ENCODE measurements at places on chromosomes 4 and X. TPM values are rescaled to one million over a fixed set of nuclear protein-coding genes. Genes with fewer than 3 reads are reported as not detected.

RAB33A gene
- not detected for total RNA-seq

MAP9 gene
- total RNA-seq: 2.3 TPM

ING2 gene
- total RNA-seq: 11.0 TPM

FAM114A1 gene
- 76.3 TPM for total RNA-seq

PAGE2B gene
- total RNA-seq: not detected

DNA sequence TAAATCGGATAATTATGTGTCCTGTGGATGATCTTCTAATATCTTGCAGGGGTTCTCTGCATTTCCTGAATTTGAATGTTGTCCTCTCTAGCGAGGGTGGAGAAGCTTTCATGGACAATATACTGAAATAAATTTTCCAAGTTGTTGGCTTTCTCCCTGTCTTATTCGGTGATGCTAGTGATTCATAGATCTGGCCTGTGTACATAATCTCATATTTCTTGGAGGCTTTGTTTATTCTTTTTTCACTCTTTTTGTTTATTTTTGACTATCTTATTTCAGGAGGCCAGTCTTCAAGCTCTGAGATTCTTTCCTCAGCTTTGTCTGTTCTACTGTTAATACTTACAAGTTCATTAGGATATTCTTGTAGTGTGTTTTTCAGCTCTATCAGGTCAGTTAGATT is 20.7 kb upstream of the CLGN start:
- no peaks in the 10 kb centered on the region for H3K4me1 ChIP-seq
- no peak for DNase-seq
- no peaks in the 10 kb centered on the region for H3K36me3 ChIP-seq
- H3K4me3 ChIP-seq: no peak overlapping the region
- no peak overlapping the region for H3K27ac ChIP-seq

DNA sequence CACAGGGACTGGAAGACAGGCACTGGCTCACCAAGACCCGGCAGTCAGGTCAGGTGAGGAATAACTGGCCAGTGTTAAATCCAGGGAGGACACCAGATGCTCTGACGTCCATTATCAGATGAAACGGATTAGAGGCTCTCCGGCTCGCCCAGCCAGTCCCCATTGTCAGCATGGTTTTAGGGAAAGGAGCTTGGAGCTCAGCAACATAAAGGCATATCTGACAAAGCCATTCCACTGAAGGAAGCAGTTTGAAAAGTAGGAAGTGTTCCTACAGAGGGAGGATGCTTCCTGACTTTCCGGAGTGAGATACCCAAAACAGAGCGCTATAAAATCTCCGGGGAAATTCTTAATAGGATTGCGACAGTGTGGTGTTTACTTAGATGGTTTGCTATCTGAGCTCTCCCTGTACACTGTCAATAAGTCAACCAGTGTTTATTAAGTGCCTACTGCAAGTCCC is 14.8 kb downstream of the NDNF start:
- H3K4me3 ChIP-seq: no peak overlapping the region
- no peak for DNase-seq
- H3K36me3 ChIP-seq: no peaks in the 10 kb centered on the region
- H3K4me1 ChIP-seq: no peaks in the 10 kb centered on the region
- no peak overlapping the region for H3K27ac ChIP-seq
- H3K27me3 ChIP-seq: no peaks in the 10 kb centered on the region

DNA sequence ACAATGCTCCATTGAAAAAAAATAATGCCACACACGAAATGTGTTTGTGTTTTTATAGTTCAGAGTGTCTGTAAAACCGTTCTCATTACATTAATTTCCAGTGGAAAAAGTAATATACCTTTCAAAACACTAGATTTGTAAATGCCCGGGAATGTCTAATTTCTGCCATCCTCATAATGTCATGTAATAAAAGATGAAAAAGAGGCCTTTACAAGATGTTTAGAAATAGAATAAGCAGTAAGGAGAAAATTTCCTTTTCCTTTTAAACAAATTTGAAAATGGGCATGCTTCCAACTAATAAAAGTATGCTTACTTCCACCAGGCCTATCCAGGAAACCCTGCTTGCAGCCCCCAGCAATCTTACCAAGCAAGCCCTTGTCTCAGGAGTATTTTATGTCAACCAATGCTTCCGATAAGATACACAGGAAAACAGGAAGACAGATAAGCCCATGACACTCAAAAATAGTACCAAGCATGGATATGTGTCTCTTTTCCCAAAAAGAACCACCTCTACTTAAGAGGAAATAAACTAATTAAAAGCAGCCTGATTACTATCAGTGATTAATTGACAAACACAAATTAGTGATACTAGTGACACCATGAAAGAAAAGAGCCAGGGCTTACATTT is 894.7 kb upstream of the INTU start:
- no peak overlapping the region for H3K4me3 ChIP-seq
- H3K27me3 ChIP-seq: no peaks in the 10 kb centered on the region
- no peak for DNase-seq

DNA sequence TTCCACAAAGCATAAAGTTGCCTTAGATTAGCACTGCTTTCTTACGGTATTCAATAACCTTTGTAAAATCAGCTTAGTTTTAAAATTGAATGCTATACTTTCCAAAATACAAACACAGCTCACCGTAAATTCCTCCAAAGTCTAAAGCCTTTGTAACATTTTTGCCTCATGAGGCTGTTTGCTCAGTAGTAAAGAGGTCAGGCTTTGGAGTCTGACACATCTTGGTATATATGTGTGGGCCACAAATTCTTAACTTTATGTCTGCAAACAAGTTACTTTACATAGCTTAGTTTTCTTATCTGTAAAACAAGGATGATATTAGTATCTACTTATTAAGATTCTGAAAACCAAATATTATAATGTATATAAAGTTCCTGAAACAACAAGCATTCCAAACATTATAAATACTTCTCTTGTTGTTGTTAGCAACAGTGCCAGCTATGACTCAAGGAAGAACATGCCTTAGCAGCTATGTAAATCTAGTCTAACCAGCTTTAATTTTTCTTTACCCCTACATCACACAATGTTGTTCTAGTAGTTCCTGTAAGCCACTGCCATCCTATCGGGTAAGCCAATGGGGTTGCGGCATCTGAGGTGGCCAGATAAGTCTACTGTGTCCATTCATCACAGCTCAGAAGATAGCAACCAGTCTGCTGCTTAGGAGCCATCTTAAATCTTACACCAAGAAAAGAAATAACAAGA is 709.0 kb downstream of the KLHL13 start:
- H3K27ac ChIP-seq: no peak overlapping the region
- no peaks in the 10 kb centered on the region for H3K27me3 ChIP-seq
- no peak overlapping the region for H3K4me3 ChIP-seq
- no peaks in the 10 kb centered on the region for H3K36me3 ChIP-seq

GRCh38 chr4:39526765-39527295 is 409 bp downstream of the UGDH start:
- H3K36me3 ChIP-seq: no peaks in the 10 kb centered on the region
- peaks cover 6% of the 10 kb centered on the region for H3K4me1 ChIP-seq
- no peaks in the 10 kb centered on the region for H3K27me3 ChIP-seq
- peak overlapping the region; percentile 93 for H3K27ac ChIP-seq
- DNase-seq: no peak

DNA sequence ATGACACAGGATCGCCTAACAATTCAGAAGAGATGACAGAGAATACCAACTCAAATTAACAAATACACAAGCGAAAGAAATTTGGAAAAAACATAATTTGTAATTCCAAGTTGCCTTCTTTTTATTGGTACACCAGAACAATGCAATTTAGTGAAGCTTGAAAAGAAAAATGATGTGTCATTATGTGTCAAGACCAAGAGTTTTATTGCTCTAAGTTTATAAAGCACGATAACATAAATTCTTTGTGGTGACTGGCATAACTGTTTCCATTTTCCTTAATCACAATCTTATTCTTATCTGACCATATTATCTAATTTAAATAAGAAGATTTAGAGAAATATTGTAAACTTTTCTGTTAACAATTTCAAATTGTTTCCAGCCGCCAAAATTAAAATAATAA is 273.2 kb upstream of the TECRL start:
- no peak for DNase-seq
- no peaks in the 10 kb centered on the region for H3K36me3 ChIP-seq
- no peak overlapping the region for H3K4me3 ChIP-seq
- no peaks in the 10 kb centered on the region for H3K4me1 ChIP-seq
- H3K27me3 ChIP-seq: no peaks in the 10 kb centered on the region

GRCh38 chr4:16411501-16412085 is 185.3 kb upstream of the TAPT1 start:
- no peaks in the 10 kb centered on the region for H3K4me1 ChIP-seq
- no peaks in the 10 kb centered on the region for H3K27me3 ChIP-seq

GRCh38 chrX:130176354-130176776 is 4.6 kb downstream of the RAB33A start:
- H3K4me3 ChIP-seq: no peak overlapping the region
- no peaks in the 10 kb centered on the region for H3K27me3 ChIP-seq
- H3K27ac ChIP-seq: no peak overlapping the region
- no peaks in the 10 kb centered on the region for H3K4me1 ChIP-seq
- DNase-seq: no peak

GRCh38 chr4:166088576-166088975 is 215.5 kb downstream of the TLL1 start:
- H3K27ac ChIP-seq: no peak overlapping the region
- H3K4me3 ChIP-seq: no peak overlapping the region
- no peaks in the 10 kb centered on the region for H3K4me1 ChIP-seq
- no peaks in the 10 kb centered on the region for H3K36me3 ChIP-seq
- no peak for DNase-seq

- no peak overlapping the region for H3K27ac ChIP-seq
- H3K27me3 ChIP-seq: no peaks in the 10 kb centered on the region
- no peaks in the 10 kb centered on the region for H3K36me3 ChIP-seq
Observed at GRCh38 chr4:123623611-123624010, 227.0 kb downstream of the SPRY1 start.

- H3K27me3 ChIP-seq: no peaks in the 10 kb centered on the region
- peaks cover 15% of the 10 kb centered on the region for H3K4me1 ChIP-seq
- peak overlapping the region; percentile 74 for H3K4me3 ChIP-seq
- no peaks in the 10 kb centered on the region for H3K36me3 ChIP-seq
- DNase-seq: no peak
Observed at GRCh38 chr4:68348577-68348976, 1.3 kb downstream of the YTHDC1 start.

- H3K27me3 ChIP-seq: no peaks in the 10 kb centered on the region
- no peak for DNase-seq
- H3K4me3 ChIP-seq: no peak overlapping the region
- no peaks in the 10 kb centered on the region for H3K4me1 ChIP-seq
Observed at GRCh38 chr4:162151386-162151785, 12.4 kb downstream of the FSTL5 start.

- no peaks in the 10 kb centered on the region for H3K4me1 ChIP-seq
- no peaks in the 10 kb centered on the region for H3K36me3 ChIP-seq
Observed at GRCh38 chr4:189845145-189845846, 95.4 kb upstream of the FRG1 start.

DNA sequence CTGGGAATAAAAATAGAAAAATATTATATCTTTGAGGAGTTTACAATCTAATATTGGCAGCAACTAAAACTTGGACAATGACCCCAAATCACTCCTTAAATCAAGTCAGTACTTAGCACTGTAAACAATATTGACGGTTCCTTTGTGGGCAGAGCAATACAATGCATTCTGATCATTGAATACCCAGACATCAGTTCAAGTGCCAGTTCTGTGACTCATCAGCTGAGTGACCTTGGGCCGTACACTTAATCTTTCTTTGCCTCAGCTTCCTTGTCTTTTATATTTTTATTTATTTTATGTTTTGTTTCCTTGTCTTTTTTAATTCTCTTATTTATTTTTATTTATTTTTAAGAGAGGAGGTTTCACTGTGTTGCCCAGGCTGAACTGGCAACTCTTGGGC is 112.2 kb upstream of the ANXA3 start:
- no peak for DNase-seq
- H3K36me3 ChIP-seq: no peaks in the 10 kb centered on the region
- H3K27me3 ChIP-seq: no peaks in the 10 kb centered on the region
- H3K27ac ChIP-seq: no peak overlapping the region

- H3K4me1 ChIP-seq: peaks cover 15% of the 10 kb centered on the region
- H3K4me3 ChIP-seq: peak overlapping the region; percentile 43
- DNase-seq: peak; percentile 53
- H3K27ac ChIP-seq: peak overlapping the region; percentile 26
Observed at GRCh38 chr4:93828995-93829819, 654 bp downstream of the ATOH1 start.

DNA sequence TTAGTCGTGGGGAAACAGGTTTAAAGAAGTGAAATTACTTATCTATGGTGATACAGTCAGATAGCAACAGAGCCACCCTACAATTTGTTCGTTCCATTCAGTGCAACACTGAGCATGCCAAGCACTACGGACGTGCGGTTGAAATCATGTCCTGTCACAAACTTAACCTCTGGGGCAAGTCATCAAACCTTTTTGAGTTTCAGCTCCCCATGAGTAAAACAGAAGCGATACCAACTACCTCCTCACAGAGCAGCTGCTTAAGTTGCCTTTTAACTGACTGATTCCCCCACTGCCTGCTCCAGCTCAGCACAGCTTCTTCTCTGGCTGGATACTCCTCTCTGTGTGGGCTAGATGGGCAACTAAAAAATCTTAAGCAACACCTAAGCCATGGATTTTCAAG is 36.0 kb downstream of the LHFPL1 start:
- DNase-seq: no peak
- H3K27ac ChIP-seq: no peak overlapping the region
- no peaks in the 10 kb centered on the region for H3K36me3 ChIP-seq
- H3K4me1 ChIP-seq: no peaks in the 10 kb centered on the region
- no peaks in the 10 kb centered on the region for H3K27me3 ChIP-seq

Measured in colonic mucosa (tissue), 4 donors.